ENCODE measurements at places on chromosomes 16 and 17.
A peak's percentile ranks its signal among the peaks of the same experiment; 100 is the strongest.

GRCh38 chr17:7136266-7136877 lies 21.8 kb upstream of the ASGR2 start:
- DNase-seq = peak; percentile 63

- DNase-seq = peak; percentile 69
These were observed 11.1 kb downstream of the LPO start for GRCh38 chr17:58249270-58250133.

DNA sequence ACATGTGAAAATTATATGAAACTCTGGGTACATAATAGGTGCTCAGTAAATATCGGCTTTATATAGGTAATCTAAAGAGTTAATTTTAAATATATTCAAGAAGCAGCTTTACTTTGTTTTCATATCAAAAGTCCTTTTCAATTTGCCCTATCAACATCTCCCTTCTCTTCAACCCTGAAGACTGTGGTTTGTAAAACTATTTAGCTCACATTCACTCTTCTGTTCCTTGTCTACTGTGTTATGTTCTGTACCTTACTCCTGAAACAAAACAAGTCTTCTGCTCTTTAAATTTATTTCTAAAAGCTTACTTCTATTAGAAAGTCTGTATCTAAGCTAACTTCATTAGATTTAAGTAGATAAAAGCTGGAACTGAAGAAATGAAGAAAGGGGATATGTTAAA lies 301.7 kb upstream of the PMFBP1 start:
- DNase-seq = no peak

- DNase-seq = no peak
These were observed 722.8 kb upstream of the SOX9 start for GRCh38 chr17:71398025-71398424.

GRCh38 chr17:64002658-64003525 lies 4.7 kb downstream of the PRR29 start:
- DNase-seq = no peak

DNA sequence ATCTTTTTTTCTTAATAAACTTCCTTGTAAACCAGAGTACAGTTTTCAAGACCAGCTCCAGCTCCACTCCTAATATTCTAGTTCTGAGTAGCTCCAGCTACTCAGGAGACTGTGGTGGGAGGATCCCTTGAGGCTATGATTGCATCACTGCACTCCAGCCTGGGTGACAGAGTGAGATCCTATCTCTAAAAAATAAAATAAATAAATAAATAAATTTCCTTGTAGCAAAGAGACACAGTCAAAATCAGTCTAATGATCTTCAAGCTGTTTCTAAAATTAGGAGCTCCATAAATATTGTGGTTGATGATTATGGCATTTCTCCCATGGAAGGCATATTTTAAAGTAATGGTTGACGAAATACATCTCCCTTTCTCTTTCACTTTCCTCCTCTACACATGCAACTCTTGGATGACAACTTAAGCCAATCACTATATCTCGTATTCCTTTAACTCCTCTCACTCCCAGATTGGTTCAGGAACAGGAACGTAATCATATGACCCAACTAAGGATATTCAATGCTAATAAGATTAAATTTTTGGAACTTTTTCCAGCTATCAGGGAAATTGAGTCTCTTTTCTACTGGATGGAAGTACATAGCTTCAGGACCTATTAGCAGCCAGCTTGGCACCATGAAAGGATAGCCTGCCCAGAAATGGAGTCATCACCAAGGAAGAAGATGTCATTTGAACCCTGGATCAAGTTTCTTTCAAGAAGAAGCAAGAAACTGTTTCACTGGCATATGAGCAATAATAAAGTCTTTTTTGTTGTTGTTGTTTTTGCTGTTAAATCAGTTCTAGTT lies 42.1 kb upstream of the TAOK1 start:
- no peak for DNase-seq

- no peak for DNase-seq
These were observed 226.4 kb upstream of the MAF start for GRCh38 chr16:79826732-79827475.

- no peak for DNase-seq
These were observed 88.4 kb downstream of the FTO start for GRCh38 chr16:53792161-53792951.

GRCh38 chr17:57862694-57863667 lies 13.1 kb upstream of the MRPS23 start:
- no peak for DNase-seq

GRCh38 chr16:55955845-55956244 lies 80.7 kb upstream of the CES5A start:
- DNase-seq = no peak

GRCh38 chr16:24624102-24624501 lies 84.7 kb downstream of the RBBP6 start:
- DNase-seq = no peak

DNA sequence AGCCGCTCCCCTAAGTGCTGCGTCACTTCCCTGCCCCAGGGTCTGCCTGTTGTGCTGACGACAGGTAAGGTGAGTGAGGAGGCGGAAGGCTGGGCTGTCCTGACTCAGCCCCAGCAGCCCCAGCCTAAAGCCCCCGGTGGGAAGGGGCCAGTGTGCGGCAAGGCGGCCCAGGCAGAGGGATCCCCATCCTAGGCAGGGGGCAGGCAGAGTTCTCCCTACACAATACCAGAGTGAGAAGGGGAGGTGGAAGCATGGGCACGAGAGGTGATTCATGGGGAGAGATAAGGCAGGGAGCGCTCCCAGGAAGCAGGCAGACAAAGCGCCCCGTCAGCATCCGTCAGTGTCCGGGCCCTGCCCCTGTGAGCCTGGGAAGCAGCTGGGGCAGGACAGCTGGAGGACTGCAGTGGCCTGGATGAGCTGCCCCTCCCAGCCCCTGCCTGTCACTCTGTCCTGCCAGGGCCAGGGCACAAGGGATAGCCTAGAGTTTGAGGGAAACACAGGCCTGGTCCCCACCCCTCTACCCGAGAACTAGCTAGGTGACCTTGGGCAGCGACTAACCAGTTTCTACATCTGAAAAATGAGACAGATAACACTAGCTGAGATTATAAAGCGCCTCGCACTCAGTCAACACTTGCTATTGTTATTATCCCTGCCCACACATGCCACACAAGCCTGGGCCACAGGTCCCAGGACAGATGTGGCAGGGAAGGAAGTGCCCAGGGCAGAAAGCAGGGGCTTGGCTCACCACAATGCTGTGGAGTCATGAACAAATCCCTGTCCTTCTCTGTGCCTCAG lies 3.8 kb downstream of the FAM83G start:
- DNase-seq = no peak

GRCh38 chr17:15892731-15893657 lies 51.9 kb upstream of the ADORA2B start:
- no peak for DNase-seq

DNA sequence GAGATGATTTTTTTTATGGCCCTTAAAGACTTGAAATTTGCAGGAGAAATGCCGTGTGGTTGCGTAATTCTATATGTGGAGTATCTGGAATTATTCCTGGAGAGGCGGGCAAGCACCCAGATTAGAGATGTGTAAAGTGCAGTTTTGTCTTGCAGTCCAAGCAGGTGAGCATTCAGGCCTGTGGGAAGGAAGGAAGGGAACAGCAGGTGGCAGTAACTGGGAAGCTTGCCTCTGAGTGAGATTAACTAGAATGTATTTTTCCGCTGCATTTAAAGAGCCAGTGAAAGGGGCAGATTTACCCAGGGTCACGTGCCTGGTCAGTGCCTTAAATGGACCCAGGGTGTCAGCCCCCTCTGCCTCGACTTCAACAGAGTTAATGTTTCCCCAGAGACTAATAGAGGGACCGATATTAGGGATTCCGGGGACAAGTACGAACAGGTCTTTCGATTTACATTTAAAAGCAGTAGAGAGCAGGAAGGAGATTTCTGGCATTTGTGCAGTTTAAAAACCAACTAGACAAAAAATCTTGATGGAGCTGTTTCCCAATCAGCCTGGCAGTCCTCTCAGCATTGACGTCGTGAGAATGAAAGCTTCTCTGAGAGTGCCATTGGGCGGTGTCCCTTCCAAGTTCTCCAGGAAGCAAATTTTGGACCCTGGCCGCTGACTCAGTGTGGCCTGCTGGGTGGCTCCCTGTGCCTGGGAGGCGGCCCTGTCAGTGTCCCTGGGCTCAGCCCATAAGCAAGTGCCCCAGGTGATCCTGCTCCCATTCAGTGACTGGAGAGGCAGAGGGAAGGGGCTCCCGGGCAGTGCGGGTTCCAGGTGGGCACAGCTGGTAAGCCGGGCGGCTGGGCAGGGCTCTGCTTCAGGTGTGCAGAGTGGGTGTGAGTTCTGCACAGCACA lies 38.2 kb downstream of the KSR1 start:
- no peak for DNase-seq

GRCh38 chr16:83685615-83686165 lies 122.1 kb upstream of the HSBP1 start:
- no peak for DNase-seq

DNA sequence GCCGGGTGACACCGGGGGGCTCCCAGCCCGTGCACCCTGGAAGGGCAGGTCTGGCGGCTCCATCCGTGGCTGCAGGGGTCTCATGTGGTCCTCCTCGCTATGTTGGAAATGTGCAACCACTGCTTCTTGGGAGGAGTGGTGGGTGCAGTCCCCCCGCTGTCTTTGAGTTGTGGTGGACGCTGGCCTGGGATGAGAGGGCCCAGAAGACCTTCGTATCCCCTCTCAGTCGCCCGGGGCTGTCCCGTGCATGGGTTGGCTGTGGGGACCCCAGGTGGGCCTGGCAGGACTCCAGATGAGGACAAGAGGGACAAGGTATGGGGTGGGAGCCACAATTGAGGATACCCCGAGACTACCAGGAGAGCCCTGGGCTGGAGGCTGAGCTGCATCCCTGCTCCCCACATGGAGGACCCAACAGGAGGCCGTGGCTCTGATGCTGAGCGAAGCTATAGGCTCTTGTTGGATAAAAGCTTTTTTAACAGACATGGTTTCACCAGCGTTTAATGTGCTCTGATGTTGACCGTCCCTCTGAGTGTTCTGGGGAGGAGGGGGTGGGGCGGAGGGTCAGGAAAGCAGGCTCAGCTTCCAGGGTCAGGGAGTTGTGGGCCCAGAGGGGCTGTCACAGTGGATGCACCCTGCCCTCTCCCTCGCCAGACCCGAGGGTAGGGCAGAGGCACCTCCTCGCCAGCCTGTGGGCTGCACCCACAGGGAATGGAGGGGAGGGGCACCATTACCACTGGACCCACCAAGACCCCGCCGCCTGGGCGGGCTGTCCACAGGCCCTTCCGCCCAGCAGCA lies 5.4 kb downstream of the SPATA2L start:
- no peak for DNase-seq

GRCh38 chr17:63537991-63538692 lies 12.1 kb upstream of the DCAF7 start:
- no peak for DNase-seq

GRCh38 chr16:66082424-66082823 lies 284.1 kb upstream of the CDH5 start:
- DNase-seq = no peak

DNA sequence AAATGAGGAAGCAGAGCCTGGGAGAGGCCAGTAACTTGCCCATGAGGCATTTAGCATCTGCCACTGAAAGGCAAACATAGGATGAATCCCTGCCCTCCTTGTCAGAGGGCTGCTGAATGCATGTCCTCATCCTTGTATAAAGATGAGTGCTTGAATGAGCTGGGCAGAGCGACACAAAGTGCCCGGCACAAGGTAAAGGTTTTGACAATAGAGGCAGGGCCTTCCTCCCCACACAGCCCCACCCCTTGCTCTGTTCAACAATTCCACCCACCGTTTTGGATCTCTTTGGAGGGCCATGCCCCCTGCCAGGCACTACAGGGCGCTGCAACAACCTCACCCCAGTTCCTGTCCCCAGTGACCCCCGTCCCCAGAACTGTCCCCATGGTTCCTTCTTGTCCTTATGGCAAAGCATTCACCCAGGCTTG lies 1.4 kb upstream of the KRT19 start:
- DNase-seq = no peak

- no peak for DNase-seq
These were observed 26.2 kb upstream of the RCVRN start for GRCh38 chr17:9931144-9931741.

DNA sequence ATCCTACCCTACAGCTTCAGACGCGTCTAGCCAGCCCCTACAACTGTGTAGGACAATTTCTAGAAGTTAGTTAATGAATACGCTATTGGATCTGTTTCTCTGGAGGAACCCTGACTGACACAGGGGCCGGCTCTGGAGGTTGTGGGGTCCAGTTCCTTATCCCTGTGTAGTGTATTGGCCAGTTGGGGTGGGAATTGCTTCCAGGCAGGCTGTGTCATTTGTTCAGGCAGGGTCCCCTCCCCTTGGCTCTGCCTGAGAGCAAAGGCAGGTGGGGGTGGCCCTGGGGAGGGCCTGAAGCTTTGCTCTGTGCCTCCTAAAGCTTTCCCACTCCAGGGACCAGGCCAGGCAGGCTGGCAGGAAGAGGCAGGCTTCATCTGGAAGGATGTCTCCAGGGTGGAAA lies 11.7 kb upstream of the CETP start:
- no peak for DNase-seq

GRCh38 chr17:75861927-75862317 lies 6.8 kb upstream of the WBP2 start:
- no peak for DNase-seq

- no peak for DNase-seq
These were observed 14.5 kb downstream of the CCDC92B start for GRCh38 chr17:2734939-2735338.

DNA sequence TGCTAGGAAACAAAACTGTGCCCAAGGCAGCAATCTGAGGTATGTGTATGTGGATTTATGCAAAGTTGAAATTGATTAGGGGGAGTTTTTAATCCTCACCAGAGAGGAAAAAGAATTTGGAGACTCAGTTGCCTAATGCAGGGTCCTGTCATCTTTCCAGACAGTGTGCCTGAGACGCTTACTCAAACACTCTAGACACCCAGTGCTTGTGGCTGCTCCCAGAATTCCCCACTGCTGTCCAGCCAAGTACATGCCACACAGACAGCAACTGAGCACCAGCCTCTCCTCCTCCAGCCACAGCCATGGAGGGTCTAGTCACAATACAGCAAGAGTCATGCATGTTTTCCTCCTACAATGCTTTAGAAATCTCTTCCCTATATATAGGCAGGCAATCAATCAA lies 118.1 kb downstream of the HIC1 start:
- no peak for DNase-seq
